ENCODE measurements at places on chromosomes 16 and 17.

DNA sequence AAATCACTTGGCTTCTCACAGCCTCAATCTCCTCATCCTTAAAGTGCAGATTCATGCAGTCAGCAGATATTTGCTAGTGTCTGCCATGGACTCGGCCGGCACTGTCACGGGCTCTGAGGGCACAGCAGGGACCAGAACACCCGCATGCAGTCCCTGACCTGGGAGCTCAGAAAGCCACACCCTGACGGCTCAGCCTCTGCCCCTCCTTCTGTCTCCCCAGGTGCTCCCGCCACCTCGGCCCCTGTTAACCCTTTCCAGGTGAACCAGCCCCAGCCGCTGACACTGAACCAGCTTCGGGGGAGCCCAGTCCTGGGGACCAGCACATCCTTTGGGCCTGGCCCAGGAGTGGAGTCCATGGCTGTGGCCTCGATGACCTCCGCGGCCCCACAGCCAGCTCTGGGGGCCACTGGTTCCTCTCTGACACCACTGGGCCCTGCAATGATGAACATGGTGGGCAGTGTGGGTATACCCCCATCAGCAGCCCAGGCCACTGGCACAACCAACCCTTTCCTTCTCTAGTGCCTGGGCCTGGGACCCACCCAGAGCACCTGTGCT is 28.7 kb downstream of the B9D1 start:
- no peak for DNase-seq

GRCh38 chr16:56372013-56372634 is 53.2 kb downstream of the AMFR start:
- no peak for DNase-seq

DNA sequence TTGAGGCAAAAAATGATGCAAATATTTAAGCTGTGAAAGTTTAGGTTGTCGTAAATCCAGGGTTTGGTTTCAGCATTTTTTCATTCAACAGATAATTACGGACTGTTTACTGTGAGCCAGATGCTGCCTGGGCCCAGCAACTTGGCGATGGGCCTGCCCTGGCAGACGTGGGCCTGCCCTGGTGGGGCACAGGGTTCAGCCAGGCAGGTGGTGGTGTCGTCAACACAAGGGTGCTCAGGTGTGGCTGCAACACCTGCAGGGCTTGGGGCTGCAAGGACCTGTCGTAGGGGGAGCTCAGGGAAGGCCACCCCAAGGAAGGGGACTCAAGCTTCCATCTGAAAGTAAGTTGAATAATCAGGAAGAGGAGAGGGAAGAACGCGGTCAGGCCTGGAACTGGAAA is 15.1 kb downstream of the ZC3H18 start:
- DNase-seq = no peak

DNA sequence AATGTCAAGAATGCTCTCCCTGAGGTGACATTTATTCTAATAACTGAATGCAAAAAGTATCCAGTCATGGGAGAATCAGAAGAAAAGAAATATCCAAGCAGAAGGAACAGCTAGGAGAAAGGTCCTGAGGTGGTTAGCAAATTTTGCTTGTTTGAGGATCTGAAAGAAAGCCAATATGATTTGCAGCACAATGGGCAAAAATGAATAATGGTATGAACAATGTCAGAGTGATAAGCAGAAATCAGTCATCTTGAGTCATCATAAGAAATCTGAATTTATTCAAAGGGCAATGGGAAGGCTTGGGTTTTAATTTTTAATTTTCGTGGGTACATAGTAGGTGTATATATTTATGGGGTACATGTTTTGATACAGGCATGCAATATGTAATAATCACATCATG is 68.5 kb downstream of the BRIP1 start:
- no peak for DNase-seq

DNA sequence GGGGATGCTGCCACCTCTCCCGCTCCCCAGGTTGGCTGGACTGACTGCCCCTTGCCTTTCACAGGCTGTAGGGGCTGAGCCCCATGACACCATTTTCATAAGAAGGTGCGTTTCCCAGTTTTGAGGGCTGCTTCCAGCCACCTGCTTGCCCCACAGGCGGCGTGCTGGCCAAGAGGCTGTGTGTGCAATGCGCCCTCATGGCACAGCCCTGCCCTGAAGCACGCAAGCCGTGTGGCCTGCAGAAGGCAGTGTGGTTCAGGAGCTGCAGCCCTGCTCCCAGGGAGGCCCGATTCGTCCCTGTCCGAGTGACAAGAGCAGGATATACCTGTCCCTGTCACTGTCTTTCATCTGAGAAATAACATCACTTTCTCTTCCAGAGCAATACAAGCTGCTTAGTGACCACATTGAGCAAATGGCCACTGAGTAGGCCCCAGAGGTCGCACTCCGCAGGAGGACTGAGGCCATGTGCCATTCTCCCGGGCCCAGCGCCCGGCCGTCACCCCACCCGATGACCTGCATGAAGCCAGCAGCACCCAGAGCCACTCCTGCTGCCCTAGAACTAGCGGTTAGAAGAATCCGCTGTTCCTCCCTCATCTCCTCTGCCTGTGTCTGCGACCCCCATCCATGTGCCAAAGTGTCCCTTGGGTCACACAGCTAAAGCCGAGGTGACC is 24.2 kb downstream of the CIBAR2 start:
- no peak for DNase-seq

GRCh38 chr16:67825119-67825518 is 17.0 kb upstream of the THAP11 start:
- no peak for DNase-seq

DNA sequence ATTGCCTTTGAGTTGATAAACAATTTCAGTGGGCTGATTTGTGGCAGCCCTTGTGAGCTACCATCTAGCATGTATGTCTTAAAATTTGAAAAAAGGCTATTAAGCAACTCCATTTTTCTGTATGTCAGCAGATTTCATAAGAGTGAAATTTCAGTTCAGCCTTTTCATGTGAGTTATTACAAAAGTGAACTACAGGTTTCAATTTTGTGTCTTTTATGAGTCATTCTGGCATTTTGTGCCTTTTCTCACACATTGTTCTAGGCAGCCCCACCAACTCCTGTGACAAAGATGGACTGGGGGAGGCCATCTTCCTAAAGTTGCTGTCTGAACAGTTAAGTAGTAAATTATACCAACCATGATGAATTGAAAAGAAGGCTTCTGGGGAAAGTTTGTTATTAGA is 52.1 kb downstream of the USP10 start:
- no peak for DNase-seq

DNA sequence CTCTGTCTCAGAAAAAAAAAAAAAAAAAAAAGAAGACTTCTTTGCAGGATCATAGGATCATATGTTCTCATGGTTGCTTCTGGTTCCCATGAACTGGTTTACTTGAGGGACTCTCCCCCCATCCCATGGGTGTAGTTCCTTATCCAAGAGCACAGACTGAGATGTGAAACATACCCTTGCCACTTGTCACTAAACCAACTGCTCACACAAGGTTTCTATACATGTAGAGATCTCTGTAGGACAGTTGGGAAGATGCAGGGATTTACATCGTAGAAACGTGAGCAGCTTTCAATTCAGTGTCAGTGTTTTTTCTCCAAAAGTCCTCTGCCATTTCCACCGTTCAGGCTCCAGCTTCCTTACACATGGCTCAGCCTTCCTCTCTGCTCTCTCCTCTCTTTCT is 11.1 kb upstream of the TMEM94 start:
- DNase-seq = no peak

DNA sequence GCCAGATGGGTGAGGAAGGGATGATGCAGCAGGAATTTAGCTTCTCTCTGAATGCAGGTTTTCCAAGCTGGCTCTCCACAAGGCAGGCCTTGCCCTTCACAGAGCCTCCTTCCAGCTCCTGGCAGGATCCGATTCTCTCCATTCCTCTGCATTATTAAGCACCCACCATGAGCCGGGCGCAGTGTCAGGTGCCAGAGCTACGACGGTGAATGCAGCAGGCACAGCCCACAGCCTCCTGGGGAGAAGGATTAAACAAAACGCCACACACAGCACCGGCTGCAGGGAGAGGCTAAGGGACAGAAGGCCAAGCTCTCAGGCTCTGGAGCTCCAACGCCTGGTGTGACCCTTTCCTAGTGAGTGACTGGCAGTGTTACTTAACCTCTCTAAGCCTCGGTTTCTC is 7.1 kb upstream of the MT2A start:
- no peak for DNase-seq

DNA sequence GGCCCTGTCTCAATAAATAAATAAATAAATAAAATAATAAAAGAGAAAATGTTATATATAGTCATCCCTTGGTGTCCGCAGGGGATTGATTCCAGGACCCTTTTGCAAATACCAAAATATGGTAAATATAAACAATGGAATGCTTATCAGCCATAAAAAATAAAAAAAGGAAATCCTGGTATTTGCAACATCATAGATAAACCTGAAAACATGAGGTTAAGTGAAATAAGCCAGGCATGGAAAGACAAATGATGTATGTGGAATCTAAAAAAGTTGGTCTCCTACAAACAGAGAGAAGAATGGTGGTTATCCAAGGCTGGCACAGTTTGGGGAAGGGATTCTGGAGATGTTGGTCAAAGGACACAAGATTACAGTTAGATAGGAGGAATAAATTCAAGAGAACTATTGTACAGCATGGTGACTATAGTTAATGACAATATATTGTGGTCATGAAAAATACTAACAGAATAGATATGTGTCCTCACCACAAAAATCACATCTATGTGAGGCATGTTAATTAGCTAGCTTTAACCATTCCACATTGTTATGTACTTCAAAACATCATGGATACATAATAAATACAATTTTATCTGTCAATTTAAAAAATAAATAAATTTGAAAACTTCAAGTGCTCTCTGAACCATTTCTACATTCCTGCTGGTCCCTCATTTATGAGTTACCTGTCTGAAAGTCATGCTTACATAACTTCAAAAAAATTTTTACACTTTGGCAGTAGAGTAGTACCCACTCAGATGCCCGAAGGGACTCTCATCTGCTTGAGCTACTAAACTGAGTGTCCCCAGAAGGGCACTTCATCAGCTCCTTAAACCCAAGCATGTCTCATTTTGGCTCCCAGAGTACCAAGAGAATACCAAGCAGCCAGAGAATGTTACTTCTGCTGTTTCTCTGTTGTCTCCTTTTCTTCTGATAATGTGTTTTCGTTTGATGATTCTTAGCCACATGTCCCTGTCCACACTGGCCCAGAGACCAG is 26.6 kb downstream of the N4BP1 start:
- no peak for DNase-seq

DNA sequence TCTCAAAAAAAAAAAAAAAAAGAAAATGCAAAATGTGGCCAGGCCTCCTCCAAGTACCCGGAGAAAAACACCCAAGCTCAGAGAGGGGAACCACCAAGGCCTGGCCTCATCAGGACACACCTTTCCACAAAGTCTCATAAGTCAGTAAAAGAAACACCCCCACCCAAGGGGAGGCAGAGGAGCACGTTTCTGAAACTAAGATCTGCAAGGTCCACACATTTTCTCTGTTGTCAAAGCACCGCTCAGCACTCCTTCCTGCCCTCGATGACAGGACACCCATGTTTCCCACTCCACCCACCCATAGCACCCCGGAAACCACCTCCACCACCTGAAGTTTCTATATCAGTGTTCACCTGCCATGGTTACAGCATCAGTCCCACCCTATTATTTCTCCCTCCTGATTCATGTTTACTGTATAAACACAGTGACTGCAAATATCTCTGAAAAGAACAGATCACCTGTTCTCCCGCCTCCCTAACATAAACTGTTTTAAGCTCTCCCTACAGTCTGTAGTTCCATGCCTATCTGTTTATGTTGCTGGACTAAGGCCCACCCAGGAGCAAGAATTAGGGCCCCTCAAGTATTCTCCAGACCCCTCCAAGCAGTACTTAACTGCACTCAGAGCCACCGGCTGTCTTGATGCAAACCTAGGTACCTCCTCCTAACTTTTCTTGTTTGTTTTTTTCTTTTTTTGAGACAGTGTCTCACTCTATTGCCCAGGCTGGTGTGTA is 2.0 kb downstream of the CORO7 start:
- DNase-seq = peak; percentile 56

- DNase-seq = no peak
Observed at GRCh38 chr16:30764086-30764485, 2.0 kb downstream of the RNF40 start.

DNA sequence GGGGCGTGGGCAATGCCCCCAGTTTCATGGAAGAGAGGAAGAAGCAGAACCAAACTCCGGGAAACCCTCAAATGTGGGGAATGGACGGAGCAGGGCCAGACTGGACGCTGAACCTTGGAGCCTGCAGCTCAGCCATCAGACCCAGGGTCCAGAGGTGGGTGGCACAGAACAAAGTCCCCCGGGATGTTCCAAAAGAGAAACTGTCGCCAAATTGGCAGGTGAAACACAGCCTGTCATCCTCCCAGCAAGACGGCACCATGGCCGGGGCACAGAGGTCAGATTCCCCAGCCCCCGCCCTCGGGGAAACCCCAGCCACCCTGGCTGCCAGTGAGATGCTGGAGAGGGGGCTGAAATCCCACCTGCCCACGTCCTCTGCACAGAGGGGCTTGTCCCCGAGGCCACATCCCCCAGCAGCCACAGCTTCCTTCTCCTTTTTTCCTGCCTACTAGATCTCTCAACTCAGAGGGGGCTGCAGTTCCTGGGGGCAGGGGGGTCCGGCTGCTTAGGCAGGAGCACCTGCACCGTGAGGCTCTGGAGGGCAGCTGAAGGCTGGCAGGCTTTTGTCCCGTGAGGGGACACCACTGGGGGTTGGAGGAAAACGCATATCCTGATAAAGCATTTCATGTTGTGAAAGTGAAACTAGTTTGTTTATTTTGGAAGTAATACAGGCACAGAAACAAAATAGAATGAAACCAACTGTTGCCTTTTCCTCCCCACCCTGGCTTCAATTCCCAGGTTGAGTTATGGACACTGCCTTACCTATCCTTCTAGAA is 1.2 kb upstream of the SECTM1 start:
- no peak for DNase-seq

DNA sequence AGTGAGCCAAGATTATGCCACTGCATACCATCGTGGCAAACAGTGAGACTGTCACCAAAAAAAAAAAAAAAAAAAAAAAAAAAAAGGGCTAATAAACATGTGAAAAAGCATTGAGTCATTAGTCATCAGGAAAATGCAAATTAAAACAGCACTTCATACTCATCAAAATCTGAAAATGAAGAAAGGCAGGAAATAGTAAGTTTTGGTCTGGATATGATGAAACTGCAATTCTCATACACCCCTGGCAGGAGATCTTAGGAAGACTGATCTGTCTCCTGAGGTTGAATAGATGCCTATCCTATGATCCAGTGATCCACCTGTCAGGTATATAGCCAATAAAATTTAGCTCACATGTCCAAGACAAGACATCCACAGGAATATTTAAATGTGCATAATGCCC is 212.7 kb downstream of the CPPED1 start:
- DNase-seq = no peak

GRCh38 chr16:81238296-81239011 is at the start of gene BCO1:
TSS of gene BCO1 (plus strand) at chr16:81238689. CDS start at chr16:81238909, 220 bp downstream.
- no peak for DNase-seq

GRCh38 chr17:80264205-80265075 is 3.8 kb downstream of the RNF213 start:
- peak; percentile 38 for DNase-seq
